ENCODE measurements at places on chromosomes 7 and 10.
A peak's percentile ranks its signal among the peaks of the same experiment; 100 is the strongest.

GRCh38 chr10:48193556-48193955, 80.9 kb downstream of the FRMPD2 start:
- DNase-seq = no peak

- DNase-seq = no peak
Observed at GRCh38 chr7:140060243-140060630, 2.5 kb downstream of the PARP12 start.

DNA sequence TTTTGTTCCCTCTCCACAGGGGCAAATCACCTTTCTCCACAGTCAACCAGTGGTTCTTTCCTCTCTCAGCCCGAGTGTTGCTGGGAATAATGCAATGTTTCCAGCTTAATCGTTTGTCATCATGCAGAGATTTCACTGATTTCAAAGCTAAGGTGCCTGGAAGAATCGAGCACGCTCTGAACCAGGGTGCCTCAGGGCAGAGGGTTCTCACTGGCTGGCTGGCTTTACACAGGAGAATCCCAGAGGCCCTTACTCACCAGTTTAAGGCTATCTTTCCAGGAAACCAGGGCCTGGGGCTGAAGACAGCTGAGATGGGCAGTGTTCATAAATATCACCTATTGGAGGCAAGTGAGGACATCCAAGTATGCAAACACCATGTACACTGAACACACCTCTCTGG, 21.8 kb downstream of the PLXNA4 start:
- no peak for DNase-seq

DNA sequence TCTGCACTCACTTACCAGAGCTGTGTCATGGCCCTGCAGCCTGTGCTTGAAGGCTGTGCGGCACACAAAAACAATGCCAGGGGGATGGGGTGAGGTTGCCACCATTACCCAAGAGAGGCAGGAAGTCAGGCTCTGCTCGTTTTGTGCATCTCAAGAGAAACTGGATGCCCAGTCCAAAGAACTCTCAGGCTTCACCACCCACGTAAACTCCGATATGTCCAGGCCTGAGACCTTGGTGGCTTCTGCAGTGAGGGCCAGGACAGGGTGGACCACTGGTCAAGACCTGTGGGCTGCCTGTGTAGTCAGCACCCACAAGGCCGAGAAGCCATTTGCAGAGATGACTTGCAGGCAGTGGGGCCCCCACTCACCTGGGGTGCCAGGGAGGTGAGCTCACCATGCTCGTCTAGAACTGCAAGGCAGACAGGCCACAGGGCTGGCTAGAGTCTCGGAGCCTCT, 54.7 kb upstream of the EBF3 start:
- no peak for DNase-seq

DNA sequence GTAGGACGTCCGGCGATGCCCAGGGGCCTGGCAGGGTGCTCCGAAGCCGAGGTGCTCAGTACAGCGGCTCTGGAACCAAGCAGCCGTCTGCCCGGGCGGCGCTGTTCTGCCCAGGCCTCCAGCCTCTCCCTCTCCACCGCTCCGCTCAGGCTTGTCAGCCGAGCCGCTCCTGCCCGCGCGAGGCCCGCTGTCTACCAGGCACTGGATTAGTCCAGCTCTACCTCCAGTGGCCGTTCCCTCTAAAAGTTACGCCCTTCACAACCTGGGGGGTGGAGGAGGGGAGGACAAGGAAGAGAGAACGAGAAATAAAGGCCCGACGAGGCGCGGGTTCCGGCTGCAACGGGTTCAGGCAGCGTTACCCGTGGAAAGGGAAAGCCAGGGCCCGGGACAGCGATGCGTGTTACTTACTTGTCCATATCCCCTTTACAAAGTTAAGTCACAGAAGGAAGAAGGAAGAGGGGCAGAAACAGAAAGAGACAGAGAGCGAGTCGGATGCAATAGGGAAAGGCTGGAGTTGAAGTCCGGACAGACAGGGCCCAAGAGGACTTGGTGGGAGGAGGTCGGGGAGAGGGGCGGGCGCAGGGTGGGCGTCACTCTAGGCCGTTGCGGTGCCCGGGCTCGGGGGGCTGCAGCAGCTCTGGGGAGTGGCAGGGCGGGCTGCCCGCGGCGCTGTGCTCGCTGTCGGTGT, 2.8 kb downstream of the SP8 start:
- DNase-seq = peak; percentile 71

- no peak for DNase-seq
Observed at GRCh38 chr7:134443396-134444070, 15.4 kb downstream of the AKR1B1 start.

- no peak for DNase-seq
Observed at GRCh38 chr7:156747718-156748117, 107.1 kb downstream of the RNF32 start.

- DNase-seq = peak; percentile 52
Observed at GRCh38 chr10:43380610-43381222, 9.3 kb downstream of the FXYD4 start.

- no peak for DNase-seq
Observed at GRCh38 chr7:116522247-116522646, 2.6 kb upstream of the CAV1 start.

DNA sequence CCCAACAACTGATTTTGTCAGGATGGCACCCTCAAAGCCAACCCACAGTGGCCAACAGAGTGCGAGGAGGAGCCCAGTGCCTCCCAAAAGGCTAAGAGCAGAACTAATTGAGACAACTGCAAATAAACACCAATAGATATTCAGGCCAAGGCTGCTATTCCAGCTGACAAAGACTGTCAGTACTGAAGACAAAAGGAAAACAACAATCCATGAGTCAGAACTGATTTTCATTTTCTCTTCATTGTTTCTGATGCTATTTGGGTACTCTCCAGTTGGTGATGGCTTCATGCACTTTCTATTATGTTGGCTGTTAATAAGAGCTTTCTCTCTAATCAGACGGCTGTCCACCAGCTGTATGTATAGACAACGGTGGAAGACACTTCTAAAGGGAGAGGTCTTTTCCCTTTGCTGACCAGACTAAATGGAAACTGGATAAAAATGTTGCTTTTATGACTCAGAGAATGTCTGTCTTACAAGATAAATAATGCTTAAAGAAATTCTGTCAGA, 515.9 kb downstream of the PARD3 start:
- no peak for DNase-seq

DNA sequence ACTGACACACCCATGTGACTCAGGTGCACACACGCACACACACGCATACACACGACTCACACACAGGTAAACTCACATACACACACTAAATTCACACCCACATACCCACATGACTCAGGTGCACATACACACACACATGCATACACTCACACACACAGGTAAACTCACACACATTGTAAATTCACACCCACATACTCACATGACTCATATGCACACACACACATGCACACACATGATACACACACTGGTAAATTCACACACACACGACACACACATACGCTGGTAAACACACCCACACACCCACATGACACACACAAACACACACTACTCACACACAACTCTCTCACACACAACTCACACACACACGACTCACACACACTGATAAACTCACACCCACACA, 63.6 kb downstream of the TCERG1L start:
- DNase-seq = no peak

DNA sequence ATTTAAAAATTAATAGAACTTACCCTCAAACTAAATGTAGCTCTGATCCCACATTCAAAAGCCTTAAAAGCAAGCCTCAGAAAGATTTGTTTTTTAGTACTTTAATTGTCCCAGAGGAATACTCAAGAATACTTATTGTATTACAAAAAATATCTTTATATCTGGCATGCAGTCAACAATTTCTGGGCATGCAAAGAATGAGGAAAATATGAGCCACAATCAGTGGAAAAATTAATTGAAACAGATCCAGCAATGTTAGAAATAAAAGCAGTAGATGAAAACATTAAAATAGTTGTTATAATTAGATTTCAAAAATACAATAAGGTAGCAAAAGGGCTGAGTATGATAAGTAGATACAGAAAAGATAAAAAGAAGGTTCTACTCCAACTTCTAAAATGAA, 154.7 kb downstream of the PON1 start:
- DNase-seq = no peak

DNA sequence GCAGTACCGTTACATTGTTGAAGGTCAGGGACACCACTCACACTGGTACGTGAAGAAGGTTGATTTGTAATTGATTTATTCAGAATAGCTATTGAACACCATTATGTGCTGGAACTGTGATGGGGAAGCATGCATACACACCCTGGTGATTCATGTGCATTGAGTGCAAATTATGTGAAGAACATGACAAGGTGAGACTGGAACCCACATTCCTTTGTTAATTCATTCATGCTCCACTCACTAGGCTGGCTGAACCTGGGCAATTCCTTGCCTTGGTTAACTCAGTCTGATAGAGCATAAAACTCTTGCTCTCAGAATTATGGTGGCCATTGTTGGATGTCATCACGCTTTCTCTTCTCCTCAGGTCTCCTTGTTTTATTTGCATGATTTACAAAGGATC, 67.3 kb upstream of the TPK1 start:
- DNase-seq = no peak

DNA sequence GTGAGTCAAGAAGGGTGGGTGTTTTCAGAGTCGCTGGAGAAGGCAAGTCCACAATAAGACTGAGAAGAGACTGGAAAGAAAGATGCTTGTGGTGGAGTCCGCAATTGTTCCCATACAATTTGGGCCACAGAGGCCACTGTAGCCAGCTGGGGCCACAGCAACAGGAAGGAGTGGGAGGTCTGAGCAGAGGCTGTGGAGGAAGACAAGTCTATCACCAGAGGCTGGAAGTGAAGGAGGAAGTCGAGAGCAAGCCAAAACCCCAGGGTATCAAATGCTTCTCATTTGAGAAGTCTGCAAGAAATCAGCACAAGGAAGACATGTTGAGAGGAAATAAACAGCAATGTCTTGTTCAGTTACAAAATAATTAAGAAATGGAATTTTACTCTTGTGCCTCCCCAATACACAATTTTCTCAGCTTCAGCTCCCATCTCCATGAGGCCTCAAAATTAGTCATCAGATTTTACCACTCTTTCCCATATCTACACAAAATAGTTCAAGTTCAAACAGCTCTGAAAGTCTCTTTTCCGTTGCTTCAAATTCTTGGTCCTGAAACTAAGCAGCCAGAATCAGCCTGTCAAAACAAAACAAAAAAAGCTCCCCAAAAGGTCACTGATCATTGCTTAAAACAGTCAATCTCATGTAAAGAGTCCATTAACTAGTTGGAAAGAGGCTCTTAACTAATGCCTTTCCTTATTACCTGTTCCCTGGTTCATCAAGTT, 31.6 kb downstream of the SLC16A12 start:
- no peak for DNase-seq

DNA sequence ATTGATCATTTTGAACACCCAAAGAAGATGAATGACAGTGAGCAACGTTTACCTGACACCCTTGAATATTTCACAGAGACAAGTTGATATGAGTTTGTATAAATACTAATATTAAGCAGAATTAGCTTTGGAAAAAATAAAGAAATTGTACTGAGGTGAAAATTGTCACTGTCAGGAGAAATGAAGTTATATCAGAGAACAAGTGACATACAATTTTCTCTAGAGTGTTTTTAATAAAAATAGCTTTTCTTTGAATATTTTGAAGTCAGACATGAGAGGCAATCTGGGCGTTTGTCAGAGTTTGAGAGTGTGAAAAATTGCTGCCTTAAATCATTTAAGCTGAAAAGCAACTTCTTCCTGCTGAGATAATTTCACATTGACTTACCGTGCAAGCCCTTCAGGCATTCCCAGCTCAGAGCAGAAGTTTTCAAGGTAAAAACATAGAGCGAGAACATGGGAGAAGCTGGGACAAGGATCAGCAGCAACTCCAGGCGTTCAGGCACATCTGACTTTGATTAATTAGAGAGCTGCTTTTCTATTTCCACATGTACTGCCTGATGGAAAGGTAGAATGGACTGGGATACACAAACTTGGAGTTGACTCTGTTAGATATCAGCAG, 535.9 kb downstream of the TFEC start:
- no peak for DNase-seq

DNA sequence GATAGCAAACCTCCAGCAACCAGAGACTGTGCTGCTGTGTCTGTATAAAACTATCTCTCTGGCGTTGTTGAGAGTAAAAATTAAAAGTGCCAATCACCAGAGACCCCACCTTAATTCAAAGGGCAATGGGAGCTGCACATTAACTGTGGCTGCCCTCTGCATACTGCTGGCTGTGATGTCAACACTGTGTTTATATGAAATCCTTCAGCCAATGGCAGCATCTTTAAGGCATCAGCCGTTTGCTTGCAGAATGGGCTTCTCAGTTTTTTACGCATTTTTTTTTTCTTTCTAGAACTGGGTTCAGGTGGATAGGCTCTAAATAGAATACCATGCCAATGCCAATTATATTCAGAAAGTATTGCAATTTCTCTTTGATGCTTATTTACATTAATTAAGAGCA, 47.7 kb downstream of the CHN2 start:
- no peak for DNase-seq

- DNase-seq = peak; percentile 53
Observed at GRCh38 chr7:75842836-75843446, 29.3 kb upstream of the CCL24 start.

DNA sequence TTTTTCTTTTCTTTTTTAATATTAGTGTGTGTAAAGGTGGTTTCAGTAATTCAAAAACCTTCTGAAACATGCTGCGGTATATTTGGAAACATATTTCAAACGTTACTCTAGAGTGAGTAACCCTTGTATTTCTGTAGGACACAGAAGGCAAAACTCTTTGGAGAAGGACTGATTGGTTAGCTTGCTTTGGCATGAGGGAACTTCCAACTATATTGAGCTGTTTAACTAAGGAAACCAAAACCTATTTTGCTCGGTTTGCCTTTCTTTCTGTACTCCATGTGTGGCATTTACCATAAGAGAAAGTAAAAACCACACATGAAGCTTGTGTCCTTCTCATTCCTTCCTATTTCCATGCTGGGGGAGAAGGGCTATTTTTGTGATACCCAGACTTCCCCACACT, 149.8 kb downstream of the DYNC1I1 start:
- no peak for DNase-seq

- DNase-seq = no peak
Observed at GRCh38 chr10:98636921-98637329, 190.2 kb upstream of the HPS1 start.

All from hematopoietic multipotent progenitor cell treated with erythropoietin and hydrocortisone succinate and interleukin-3 and kit ligand, for 6 days (in vitro differentiated cells).